ENCODE measurements at places on chromosomes 11 and 22. TPM values are rescaled to one million over a fixed set of nuclear protein-coding genes. Genes with fewer than 3 reads are reported as not detected.

Gene GAL3ST3
- polyA plus RNA-seq = 1.1 TPM

DNA sequence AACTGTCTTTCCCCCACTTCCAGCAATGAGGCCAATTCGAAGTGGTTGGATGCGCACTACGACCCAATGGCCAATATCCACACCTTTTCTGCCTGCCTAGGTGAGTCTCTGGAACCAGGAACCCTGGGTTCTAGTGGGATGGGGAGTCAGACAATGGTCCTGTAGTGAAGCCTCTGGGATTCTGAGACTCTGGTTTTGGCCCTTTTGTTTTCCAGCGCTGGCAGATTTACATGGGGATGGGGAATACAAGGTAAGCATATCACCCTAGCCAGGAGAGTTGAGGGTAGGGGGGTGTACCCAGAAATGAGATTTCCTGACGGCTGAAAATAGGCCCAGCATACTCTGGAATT, 530 bp downstream of the BBS1 start:
- no peak for DNase-seq

DNA sequence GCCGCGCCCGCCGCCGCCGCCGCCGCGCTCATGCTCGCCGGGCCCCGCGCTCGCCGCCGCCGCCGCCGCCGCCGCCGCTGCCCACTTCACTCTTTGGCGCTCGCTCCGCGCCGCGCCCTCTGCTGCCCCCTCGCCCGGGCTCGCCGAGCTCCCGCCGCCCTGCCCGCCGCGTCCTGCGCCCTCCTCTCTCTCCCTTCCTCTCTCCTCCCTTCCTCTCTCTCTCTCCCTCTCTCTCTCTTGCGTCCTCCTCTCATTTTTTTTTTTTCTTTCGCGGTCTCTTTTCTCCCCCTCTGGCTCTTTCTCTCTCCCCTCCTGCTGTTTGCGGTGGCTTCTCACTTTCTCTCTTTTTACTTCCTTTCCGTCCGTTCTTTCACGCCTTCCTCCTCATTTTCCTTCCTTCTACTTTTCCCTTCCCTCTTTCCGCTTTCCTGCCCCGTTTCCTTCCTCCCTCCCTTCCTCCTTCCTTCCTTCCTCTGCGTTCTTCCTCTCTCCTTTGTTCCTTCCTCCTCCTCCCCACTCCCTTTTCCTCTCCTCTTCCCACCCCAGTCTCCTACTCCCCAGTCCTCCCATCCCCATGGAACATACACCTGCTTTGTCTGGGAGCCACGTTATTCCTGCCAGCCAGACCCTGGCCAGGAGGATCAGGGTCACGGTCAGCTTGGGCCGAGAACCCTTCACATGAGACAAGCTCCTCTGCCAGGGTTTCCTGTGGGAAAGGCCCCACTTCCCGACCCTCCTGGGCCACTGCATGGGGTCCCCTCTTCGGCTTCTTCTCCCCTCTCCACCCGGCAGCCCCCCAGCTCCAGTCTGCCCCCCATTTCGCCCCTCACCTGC, 19.3 kb upstream of the SHISAL1 start:
- DNase-seq = peak; percentile 69

- DNase-seq = no peak
These were observed 11.4 kb downstream of the PAX6 start for GRCh38 chr11:31799435-31800397.

GRCh38 chr11:44090539-44090938, 4.9 kb upstream of the EXT2 start:
- DNase-seq = no peak

- DNase-seq = no peak
These were observed 54.2 kb downstream of the SLC25A17 start for GRCh38 chr22:40764763-40765441.

GRCh38 chr11:57087991-57088390, 93.8 kb upstream of the LRRC55 start:
- no peak for DNase-seq

GRCh38 chr11:108787105-108787504, 122.2 kb downstream of the DDX10 start:
- DNase-seq = no peak

DNA sequence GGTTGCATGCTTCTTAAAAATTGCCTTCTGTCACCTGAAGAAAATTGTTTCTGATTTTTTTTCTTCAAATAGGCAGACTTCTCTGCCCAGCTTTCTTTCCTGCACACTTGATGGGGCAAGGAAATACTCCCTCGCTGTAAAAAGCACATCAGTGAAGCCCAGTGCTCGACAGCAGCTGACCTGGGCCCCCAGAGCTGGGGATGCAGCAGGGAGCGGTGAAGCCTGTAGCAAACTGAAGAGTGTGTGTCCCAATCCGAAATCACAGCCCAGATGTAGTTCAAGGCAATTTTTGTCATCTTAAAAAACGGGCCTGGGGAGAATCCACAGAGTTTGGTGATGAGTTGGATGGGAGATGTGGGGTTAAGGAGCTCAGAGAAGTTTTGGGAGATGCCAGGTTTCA, 27.0 kb upstream of the MPPED1 start:
- DNase-seq = no peak

Gene C22orf23
- not detected for polyA plus RNA-seq

Gene TEX12
- polyA plus RNA-seq = not detected

DNA sequence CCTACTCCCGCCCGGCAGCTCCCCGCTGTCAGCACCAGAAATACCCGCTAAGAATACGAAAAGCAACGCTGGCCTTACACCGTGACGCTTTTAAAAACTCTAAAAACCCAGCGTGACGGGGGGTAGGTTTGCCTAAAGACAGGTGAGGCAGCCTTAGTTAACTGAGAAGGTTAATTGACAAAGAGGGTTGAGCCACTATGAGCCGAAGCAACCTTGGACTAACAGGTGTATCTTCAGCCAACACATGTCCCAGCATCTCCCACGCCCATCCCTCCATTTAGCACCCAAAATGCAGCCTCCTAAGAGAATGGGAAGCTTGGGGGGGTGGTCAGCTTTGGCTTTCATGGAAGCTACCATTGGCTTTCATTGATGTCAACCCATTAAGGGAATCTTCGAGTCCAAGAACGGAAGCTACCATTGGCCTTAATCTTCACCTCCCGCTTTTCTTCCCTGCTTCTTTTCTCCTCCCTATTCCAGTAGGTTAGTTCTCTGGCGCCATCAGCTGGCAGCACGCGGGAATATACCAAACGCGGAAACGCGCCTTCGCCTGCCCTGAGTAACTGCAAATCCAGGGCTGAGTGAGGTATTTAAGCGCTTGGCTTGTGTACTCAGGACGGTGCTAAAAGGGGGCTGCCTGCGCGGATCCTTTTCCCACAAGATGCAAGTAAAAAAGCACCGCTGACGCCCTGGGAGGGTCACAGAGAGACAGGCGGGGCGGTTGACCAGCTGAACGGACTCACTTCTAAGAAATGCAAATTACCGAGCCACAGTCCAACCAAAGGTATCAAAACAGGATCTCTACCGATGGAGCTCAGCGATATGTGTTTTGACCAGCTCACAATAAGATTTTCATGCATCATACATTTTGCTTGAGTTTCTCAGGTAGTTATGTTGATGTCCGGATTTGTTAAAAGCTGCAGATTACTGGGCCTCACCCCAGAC, 38.5 kb upstream of the GLYATL1 start:
- DNase-seq = peak; percentile 87

GRCh38 chr22:32868946-32869345, 67.4 kb downstream of the TIMP3 start:
- DNase-seq = no peak

GRCh38 chr11:59192446-59193020, 20.2 kb downstream of the MPEG1 start:
- DNase-seq = no peak

Gene SLC25A18
- polyA plus RNA-seq = 3.5 TPM

Gene OR6A2
- not detected for polyA plus RNA-seq

DNA sequence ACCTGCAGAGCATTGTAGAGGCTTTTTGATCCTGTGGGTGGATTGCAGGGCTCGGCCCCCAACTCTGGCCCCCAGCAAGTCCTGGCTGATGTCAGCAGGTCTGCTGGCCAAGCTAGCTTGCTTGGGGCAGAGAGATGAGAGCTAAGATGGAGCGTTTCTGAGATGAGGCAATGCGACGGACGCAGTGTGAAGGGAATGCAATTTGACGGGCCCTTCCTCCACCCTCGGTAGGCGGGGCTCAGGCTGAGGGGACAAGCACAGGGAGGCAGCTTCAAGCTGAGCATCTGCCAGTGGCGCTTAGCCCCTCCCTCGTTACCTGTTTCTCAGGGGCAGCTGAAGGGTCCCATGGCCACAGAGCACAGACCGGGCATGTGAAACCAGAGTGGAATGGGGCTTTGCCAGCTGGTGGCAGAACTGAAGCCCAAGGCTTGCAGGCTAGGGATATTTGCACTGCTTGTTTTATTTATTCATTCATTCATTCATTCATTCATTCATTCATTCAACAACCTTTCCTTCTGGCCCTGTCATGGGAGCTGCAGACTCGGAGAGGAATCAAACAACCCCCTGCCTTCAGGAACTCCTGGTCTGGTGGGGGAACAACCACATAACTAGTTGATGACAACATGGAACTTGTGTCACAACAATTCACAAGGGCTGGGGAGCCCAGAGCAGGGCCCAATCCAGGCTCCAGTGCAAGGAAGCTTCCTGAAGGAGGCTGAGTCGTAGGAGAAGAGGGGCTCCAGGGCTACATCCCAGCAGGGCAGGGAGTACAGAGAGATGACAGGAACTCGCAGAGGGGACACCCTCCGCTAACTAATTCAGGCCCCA, 66.8 kb downstream of the THAP12 start:
- DNase-seq = peak; percentile 37

GRCh38 chr11:68093565-68093964, 27.6 kb downstream of the CHKA start:
- DNase-seq = no peak

DNA sequence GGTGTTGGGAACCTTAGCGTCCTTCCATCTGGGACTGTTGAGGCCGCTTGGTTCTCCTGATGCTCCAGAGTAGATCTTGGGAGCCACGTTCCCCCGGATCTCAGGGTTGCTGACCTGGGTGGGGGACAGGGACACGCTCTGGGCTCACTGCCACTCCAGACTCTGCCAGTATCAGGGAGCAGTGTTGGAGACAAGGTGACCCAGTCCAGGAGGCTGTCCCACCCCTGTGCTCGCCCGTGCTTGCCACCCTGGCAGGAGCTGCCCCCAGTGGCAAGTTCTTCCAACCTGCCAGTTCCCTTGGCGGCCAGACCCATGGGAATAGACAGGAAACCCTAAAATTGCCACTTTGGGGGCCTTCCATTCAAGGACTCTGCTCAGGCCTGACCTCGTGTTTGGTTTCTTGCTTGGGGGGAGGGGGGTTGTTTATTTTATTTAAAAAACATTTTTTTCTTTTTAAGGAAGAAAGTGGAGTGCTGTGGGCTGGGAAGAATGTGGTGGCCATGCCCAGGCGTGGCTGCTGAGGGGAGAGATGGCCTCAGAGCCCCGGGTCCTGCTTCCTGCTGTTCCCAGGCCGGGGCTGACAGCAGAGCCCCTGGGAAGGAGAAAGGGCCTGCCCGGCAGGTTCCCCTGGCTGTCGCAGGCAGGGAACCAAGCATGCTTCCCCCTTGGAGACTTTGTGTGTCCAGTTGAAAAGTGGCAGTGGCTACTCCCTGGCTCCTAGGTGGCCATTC, 7.2 kb downstream of the GRK2 start:
- DNase-seq = no peak

Gene PHLDA2
- 67.4 TPM for polyA plus RNA-seq

DNA sequence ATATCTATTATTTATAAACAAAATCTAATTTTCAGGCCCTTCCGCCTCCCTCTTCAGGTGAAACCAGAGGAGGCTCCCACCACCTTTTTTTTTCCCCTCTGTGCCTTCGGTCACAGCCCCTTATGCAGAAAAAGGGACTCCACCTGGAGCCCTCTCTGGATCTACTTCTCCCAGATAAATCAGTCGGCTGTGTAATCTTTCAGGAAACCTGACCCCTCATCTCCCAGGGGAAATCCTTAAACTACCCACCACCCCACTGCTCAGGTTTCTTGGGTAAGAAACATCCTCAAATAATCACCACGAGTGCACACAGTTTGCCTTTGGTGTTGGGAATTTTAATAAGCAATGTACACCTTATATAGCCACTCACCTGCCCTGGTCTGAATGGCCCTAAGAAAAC, 104.2 kb downstream of the NAV2 start:
- no peak for DNase-seq

Gene EIF1AD
- polyA plus RNA-seq = 19.4 TPM

DNA sequence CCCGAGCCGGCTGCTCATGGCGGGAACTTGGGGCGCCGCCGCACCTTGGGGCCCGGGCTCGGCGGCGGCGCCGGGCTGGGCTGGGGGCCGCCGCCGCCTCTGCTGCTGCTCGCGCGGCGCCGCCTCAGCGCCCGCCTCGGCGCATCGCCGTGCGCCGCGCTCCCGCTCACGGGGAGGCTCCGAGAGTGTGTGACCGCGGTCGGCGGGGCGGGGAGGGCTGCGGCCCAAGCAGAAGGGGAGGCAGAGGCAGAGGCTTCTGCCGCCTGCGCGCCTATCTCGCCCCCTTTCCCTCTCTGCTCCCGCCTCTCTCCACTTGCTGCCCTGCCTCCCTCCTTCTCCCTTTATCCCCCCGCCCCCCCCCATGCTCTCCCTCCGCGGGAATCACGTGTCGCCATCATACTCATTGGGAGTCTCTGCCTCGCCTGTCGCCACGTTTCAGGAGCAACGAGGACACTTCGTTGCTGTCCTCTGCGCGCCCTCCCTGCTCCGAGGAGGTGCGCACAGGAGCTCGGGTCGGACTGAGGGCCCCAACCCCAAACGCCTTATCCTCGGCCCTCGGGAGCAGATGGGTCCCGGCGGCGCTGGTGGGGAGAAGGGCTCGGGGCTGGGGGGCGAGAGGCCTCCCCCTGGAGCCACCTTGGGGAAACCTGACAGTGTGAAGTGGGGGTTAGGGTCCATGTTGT, at the start of gene GUCY1A2:
TSS of gene GUCY1A2 (minus strand) at position 258 of the 683 bp plus-strand sequence. CDS start 421 bp downstream, outside the sequence.
- DNase-seq = peak; percentile 57

- DNase-seq = no peak
These were observed 3.0 kb downstream of the TRIM68 start for GRCh38 chr11:4605057-4605456.

GRCh38 chr22:49503321-49503720, 324.4 kb downstream of the BRD1 start:
- no peak for DNase-seq

DNA sequence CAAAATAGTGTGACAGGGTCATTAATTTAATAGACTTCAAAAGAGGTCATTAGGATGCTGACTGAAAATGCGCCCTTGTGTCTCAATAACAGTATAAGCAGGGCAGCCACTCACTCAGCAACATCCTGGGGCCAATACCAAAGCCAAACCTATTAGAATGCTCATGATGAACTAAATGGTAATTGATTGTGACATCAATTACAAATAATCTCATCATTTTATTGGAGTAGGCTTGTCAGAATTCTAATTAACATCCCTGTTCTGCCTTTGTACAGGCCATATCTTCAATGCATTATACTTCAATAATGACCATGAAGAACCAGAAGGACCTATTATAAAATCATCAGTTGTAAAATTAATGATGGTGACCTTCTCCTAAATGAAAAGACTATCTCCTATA, 64.2 kb downstream of the DNAJC24 start:
- no peak for DNase-seq

GRCh38 chr11:9859554-9860305, 195.9 kb downstream of the SWAP70 start:
- no peak for DNase-seq

- DNase-seq = peak; percentile 67
These were observed 3.9 kb downstream of the TNKS1BP1 start for GRCh38 chr11:57320719-57321387.

GRCh38 chr11:95453616-95454171, 222.7 kb upstream of the SESN3 start:
- DNase-seq = no peak

Data from hepatocyte (in vitro differentiated cells).